ENCODE measurements at places on chromosomes 5 and 9.

- DNase-seq = no peak
Observed at GRCh38 chr5:178325311-178325678, 92.7 kb upstream of the PHYKPL start.

DNA sequence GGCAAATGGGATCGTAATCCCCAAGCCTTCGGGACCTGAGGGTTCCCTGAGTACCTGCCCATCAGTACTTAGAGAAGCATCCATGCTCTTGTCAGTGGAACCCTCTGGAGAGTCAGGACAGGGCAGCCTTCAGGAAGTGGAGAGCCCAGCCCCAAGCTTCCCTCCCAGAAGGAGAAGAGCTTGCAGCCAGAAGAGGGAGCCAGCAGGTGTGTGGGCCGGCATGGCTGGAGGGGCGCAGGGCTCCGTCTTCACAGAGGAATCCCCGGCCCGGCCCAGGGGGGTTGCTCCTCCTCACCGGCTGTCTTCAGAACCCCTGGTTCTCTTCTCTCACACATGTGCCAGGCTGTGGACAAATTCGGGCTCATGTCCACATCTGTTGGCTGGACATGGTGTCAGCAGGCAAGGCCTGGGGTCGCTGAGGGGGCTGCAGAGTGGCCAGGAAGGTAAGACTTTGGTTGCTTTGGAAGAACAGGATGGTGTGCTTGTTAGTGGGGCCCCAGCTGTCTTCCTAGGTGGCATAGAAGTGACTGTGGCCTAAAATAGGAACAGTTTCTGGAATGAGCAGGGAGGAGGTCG, 58.9 kb upstream of the RXRA start:
- DNase-seq = no peak

- DNase-seq = no peak
Observed at GRCh38 chr9:136634904-136635303, 27.8 kb upstream of the EGFL7 start.

DNA sequence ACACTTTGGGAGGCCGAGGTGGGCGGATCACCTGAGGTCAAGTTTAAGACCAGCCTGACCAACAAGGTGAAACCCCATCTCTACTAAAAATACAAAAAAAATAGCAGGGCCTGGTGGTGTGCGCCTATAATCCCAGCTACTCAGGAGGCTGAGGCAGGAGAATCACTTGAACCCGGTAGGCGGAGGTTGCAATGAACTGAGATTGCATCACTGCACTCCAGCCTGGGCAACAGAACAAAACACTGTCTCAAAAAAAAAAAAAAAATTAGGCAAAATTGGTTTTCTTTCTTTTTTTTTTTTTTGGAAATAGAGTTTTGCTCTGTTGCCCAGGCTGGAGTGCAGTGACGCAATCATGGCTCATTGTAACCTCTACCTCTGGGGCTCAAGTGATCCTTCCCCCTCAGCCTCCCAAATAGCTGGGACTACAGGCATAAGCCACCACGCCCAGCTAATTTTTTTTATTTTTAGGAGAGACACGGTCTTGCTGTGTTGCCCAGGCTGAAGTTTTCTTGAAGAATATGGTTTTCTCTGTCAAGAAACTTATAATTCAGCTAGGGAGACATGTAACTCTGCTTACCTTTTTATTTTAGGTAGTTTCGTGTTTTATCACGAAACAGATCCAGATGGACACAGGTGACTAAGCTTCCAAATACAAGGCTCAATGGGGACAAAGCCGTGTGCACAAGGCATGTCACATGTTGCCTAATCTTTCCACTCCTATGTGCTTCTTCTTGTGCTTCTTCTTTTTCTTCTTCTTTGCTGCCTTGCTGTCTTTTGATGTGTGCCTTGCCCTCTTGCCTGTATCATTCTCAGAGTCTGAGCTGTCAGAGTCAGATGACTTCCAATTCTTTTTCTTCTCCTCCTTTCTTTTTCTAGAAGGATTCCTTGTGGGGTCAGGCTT, 14.3 kb downstream of the TTC1 start:
- DNase-seq = no peak

GRCh38 chr9:33159777-33160127, 7.4 kb downstream of the B4GALT1 start:
- DNase-seq = peak; percentile 48

DNA sequence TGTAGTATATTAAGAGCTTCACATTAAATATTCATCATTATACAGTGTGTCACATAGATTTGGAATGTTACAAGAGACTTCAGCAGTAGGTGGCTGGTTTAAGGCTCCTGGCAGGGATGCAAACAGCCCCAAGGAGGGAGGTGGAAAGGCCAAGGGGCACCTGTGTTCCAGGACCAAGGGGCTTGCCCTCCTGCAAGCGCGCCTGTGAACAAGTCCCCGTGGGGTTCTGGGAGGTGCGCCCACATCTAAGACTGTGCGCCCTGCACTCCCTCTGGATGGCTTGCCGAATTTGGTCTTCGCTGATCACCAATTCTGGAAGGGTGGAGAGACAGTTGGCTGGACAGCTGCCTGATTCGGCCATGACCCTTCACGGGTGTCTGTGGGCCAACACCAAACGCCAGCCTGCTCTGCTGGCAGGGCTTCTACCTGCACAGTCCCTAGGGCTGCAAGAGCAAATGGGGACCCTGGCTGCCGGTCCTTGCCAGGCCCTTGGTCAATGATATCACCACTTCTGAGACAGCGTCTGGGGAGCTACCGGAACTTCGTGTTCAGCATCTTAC, 12.1 kb upstream of the SLC25A51 start:
- DNase-seq = no peak

DNA sequence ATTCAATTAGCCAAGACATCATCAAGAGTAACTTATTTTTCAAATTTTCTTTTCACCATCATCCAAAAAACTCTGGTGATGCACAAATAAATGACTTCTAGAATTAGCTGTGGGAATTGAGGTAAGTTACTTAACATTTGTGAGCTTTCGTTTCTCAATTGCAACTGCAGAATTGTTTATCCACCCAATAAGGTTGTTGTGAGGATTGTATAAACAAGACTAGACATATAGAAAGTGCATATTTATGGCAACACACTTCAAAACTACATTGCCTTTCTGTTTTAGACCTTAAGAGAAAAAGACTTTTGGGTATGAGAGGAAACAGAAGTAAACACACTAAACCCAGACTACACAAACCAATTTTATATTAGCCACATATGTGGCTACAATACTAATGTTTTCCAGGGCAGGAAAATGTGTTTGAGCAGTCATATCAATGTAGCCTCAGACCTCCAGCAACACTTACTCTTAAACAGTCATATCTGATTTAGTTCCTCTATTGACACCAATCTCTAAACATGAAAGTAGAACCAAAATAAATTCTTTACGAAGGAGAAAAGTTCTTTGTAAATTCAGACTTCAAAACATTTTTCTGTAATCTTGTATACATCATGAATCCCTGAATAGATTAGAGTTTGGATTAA, 488.0 kb upstream of the CYLC2 start:
- DNase-seq = no peak

DNA sequence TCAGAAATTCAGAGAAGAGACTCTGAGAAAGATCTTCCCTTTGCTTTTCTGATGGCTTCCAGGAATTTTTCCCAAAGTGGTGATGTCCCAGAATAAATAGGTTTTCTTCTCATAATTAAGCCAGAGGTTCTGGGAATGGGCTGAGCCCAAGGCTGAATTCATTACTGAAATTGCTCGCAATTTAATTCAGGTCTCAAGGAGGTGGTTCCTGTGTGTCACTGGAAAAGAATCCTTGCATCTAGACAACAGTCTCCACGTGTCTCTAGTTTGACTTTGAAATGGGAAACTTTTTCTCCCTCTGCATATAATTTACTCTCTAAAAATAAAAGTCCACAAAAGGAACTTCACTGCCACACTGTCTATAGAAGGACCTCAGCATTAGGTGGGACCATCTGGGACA, 27.8 kb upstream of the STX17 start:
- DNase-seq = no peak

DNA sequence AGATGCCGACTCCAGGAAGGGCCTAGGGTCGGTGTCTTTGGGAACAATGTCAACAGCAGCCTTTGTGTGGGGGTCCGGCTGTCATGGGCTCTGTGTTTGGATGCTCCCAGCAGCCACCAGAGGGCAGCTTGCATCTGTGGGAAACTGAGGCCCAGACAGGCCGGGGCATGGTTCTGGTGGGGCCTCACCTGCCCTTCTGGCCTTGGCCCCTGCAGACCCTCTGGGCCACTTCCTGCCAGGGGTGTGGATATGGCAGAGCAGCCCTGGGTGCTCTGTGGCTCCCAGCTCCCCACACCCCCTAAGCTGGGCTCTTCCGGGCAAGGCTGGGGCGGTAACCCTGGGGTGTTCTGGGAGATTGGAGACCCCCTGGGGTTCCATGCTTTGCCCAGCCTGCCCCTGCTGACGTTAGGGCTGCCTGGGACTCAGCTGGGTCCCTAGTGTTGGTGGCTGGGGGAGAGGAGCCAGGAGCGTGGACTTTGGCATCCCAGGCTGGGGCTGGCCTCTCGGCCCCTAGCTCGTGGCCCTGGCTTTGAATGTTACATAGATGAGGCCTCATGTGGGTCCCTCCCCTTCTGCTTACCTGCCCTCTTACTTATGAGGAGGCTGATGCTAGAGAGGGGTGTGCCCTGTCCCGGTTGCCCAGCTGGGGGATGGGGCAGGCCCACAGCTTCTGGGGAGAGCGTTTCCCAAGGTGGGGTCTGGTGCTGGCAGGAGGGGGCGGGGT, 38.3 kb downstream of the RXRA start:
- no peak for DNase-seq

DNA sequence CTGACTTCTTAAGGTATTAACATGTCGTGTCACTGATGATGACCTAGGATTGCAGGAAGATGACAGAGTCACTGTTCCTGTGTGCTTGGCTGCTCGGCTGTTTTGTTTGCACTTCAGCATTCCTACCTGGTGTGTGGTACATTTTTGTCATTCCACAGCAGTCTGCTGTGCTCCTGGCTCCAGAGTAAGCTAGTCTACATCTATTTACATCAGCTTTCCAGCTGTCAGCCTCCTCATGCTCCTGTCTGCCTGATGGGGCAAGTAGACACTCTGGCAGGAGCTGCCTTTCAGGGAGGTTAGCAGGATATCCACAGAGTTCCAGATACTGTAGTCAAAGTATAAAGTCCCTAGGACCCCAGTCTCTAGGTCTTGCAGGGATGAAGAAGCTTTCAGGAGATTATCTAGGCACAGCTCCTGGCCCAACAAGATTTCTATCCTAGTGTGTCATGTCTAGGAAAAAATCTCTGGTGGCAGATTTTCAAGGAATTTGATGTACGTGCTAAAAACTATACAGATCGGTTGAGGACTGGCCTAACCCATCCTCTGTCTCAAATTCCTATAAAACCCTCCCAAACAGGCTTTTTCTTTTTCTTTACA, 28.4 kb downstream of the RUSC2 start:
- no peak for DNase-seq

- no peak for DNase-seq
Observed at GRCh38 chr9:29183971-29184370, 1610.7 kb upstream of the C9orf72 start.

DNA sequence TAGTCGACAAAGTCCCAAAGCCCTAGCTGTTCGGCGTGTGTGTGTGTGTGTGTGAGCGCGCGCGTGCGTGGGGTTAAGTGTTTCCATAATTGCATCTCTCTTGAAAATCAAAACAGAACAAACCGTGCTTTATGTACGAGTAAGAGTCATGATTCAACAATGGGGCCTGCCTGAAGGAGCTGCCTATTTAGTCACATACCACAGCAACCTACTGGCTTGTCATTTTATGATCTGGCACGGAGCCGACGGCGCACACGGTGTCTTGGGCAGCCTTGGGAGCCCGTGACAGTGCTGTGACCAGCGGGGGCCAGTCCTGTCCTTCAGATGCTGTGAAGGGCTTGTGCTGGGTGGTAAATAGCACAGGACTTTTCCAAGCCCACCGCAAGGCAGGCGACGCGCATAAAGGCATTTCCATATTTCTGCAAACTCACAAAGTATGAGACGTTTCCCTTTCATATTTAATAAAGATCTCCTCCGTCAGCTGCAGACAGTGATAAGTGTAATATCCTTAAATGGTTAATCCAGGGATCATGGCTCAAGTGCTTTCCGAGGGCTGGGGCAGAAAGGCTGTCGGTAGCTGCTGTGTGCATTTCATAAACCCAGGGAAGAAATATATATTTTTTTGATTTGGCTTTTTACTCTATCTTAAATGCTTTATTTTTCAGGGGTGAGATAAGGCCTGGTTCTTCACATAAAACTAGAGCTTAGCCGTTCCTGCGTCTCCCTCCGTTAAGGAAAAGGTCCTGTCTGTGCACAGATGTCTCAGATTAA, 270.2 kb upstream of the IRX1 start:
- DNase-seq = no peak

DNA sequence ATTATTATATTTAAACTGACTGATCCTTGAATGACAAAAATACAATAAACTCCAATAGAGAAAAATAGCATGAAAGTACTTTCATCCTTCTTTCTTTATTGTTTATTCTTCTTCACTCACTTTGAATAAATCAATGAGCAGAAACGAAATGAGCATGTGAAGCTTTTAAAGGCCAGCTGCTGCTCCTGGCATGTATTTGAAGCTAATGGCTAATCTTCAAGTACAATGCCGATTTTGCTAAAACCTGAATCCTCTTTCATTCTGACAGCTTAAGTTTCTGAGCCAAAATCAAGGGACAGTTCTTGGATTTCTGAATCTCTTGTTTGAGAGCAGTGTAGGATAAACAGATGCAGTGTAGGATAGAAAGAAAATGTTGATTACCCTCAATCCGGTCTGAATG, 237.3 kb downstream of the CDH10 start:
- DNase-seq = no peak

DNA sequence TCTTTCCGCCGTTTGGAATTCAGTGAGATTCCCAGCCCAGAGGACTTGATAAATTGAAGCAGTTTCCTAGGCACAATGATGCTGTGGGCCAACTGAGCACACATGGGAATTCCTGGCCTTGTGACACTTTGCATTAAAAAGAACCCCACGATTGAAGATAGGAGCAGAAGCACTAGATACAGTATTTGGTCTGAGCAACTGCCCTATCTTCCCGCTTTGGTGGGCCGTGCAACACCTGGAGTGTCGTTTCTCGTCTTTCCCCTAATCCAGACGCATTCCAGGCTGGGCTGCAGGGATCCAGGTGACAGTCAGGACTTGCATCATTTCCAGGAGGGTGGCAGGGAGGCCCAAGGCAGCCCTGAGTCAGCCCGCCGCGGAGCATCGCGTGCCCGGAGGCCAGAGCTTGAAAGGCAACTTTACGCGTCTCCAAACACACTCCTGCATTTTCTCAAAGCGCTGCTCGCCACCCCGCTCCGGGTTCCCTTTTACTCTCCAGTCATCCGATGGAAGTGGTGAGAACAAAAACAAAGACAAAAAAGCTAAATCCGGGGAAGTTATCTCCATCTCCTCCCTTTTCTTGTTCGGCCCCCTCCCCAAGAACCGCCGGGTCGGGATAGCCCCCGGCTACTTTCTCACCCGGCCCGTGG, 753 bp upstream of the STC2 start:
- peak; percentile 54 for DNase-seq

Data from activated naive CD4-positive, alpha-beta T cell treated with anti-CD3 and anti-CD28 coated beads, Interleukin-2, amount 50 U/mL, for 72 hours (primary cell).